ENCODE measurements at places on chromosomes 2 and 18. TPM values are rescaled to one million over a fixed set of nuclear protein-coding genes. Genes with fewer than 3 reads are reported as not detected.

DNA sequence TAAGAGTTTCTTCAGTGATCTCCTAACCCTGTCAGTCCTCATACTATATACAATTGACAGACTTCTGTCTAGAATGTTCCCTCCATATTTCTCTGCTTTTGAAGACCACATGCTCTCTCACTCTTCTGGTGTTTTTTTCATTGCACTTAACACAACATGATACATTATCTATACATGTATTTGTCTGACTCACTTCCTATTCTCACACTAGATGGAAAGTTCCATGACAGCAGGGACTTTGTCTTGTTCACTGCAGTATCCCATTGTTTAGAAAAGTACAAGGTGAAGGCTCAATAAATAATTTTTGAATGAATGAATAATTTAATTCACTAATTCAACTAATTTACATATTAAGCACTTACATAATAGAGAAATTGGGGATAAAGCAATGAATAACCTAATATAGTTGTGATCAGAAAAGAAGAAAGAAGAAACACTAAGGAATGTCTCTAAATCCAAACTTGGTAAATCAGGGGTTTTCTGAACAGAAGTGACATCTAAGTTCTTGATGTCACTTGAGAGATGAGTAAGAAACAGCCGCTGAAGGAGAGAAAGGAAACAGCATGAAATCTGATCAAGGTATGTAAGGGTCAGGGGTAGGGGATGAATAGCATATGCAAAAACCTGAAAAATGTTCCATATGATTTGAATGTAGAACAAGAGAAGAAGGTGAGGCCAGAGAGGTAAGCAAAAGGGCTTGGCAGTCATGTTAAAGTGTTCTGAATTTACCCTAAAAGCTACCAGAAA lies 42.4 kb downstream of the MBD2 start:
- DNase-seq, result no peak

Gene ASB18
- not detected for total RNA-seq

Gene ZNF892
- 14.7 TPM for total RNA-seq

DNA sequence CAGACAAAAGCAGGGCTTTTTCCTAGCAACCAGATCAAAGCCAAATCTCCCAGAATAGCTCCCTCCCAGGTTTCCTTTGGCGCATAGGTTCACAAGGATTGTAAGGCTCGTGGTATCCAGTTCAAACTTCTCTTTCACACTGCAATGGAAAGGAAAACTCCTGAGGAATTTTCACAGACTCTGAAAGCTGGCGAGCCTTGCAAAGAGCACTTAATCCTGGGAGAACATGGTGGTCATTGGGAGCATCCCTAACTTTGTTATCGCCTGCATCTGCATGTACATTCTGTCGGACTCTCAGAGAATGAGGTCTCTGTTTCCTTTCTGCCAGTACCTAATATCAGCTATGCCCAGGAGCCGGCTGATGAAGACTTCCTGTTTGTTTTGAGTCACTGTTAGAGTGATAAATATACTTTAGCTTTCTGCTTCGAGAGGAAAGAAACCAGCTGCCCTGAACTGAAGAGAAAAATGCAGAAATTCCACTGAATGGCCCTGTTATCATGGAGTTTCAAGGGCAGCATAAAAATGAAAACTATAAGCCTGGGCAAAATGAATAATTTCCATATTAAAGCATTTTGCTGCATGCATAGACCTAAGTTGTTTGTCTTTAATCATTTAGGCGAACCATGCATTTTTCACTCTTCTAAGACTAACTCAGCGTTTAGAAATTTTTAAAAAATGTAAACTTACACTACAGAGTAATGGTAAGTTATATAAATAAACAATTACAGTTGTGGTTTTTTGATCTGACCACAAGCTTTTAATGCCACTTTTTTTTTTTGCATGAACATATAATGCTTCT lies 76.4 kb upstream of the ZEB2 start:
- DNase-seq, result peak; percentile 46

GRCh38 chr2:240921311-240921994 lies 15.3 kb downstream of the CROCC2 start:
- DNase-seq, result peak; percentile 31

- DNase-seq, result peak; percentile 99
Observed at GRCh38 chr18:35972197-35973000, at the start of gene RMP24. Gene RMP24 (plus strand): TSS chr18:35972679.

Gene TTL
- 61.1 TPM for total RNA-seq

GRCh38 chr18:3097082-3097481 lies 84.1 kb upstream of the LPIN2 start:
- no peak for DNase-seq

DNA sequence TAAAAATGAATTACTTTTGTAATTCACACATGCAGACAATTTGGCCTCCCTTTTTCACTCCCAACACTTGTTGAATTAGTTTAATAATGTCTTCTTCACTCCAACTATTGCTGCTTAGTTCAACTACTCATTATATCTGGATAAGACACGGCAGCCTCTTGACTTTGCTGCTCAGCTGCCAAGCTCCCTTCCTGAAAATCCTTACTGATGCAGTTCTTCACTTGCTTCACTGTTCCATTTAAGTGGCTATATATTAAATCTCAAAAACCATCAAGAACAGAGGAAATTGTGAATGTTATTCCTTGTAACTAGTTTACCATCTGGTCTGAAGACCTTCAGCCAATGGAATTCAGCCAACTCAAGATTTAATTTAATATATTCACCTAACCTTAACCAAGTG lies 127.1 kb downstream of the NCOA1 start:
- no peak for DNase-seq

DNA sequence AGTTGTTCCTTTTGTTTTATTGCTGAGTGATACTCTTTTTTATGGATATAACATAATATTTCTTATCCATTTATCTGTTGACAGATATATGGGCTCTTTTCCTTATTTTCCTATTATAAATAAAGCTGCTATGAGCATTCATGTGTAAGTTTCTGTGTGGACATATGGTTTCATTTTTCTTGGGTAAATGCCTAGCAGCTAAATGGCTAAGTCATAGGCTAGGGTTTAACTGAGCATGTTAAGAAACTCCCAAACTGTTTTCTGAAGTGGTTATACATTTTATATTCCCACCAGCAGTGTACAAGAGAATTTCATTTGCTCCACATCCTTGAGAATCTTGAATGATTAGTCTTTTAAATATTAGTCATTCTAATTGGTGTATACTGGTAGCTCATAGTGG lies 786.6 kb upstream of the CDH2 start:
- no peak for DNase-seq

Gene POTEI
- total RNA-seq, result 2.0 TPM

DNA sequence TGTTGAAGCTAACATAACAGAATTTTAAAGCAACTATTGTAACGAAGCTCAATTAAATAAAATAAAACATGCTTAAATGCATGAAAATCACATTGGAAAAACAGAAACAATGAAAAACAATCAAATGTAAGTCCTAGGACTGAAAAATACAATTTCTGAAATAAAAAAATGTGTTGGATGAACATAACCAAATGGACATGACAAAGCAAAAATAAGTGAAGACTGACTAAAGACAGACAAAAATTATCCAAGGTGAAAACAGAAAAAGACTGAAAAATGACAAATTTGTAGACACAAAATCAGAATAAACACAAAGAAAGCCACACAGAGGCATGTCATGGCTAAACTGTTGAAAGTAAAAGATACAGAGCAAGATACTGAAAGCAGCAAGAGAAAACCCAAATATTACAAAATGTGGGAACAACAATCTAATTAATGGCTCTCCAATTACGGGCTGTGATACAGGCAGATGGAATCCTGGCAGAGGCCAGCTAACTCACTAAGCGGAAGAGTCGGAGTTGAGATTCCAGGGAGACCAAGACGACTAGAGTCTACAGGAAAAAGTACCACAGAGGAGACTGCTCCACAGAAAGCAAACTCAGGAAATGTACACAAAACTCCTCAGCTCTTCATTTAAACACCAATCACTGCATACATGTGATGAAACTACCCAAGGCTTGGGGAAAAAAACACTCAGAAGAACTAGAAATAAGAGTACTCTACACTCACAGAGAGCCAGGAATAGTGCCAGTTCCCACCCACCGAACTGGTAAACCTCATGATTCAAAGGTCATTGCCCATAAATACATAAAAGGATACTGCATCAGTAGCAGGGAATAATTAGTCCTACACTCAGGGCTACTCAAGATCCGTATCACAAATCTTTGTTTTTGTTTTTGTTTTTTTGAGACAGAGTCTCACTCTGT lies 83.6 kb downstream of the ATAD2B start:
- DNase-seq, result no peak

Gene CWC22
- 33.6 TPM for total RNA-seq

Gene HTR2B
- not detected for total RNA-seq

GRCh38 chr2:98833172-98833916 lies 102.4 kb upstream of the MGAT4A start:
- no peak for DNase-seq

Gene CSRNP3
- 13.6 TPM for total RNA-seq

DNA sequence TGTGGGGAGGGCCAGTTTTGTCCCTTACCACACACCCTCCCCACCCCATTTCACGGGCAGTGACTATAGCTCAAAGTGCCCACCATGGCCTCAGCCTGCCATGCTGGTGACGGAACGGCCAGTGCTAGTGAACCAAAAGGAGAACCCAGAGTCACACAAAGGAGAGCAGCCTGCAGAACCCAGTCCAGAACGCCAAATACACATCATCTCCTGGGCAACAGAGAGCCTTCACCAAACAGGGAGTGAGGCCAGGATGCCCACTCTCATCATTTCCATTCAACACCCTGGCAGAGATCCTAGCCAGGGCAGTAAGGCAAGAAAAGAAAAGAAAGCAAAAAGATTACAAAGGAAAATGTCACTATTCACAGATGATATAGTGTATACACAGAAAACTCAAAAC lies 38.3 kb downstream of the HDAC4 start:
- DNase-seq, result no peak

DNA sequence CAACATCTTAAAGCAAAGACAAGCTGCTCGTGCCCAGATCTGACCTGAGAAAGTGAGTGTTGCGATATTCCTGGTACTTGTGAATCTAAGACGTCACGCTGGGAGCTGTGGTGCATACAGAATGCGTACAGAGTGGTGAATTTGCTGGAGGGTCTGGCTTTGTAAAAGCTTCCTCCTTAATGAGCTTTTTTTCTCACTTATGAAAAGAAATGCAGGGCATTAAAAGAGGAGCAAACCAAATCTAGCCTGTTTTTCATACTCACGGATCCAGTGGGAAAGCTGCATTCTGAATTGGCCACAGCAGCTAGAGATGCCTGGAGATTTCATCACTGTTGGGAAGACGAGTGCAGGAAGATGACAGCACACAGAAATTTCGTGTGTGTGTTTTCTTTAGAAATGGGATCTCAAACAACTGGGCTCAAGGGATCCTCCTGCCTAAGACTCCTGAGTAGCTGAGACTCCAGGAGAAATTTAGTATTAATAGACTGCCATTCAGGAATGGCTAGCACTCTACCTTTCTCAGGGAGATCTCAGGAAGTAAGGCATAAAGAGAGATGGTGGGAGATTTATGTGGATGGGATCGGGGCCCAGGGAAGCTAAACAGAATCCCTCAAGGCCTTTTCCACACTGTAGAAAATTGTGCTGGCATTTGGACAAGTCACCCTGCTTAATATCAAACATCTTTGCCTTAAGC lies 181.3 kb downstream of the ALPK2 start:
- peak; percentile 57 for DNase-seq

Gene G6PC2
- total RNA-seq, result not detected

DNA sequence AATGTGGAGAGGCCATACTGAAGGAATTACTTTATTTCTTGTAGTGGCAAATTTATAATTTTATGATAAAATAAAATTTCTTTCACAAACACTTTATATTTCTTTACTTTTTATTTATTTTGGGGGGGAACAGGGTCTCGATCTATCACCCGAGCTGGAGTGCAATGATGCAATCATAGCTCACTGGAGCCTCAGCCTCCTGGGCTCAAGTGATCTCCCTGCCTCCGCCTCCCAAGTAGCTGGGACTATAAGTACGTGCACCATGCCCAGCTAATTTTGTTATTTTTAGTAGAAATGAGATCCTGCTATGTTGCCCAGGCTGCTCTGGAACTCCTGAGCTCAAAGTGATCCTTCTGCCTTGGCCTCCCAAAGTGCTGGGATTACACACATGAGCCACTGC lies 59.6 kb downstream of the SOS1 start:
- DNase-seq, result no peak

GRCh38 chr2:226962176-226962773 lies 126.4 kb downstream of the RHBDD1 start:
- no peak for DNase-seq

- no peak for DNase-seq
Observed at GRCh38 chr18:75529394-75529793, 101.9 kb upstream of the SMIM21 start.

Gene AMER3
- total RNA-seq, result 1.2 TPM

Data from endodermal cell (in vitro differentiated cells).